Activated T-helper 1 cell treated with anti-CD3 and anti-CD28 coated beads, Interleukin-12 subunit alpha, Interleukin-12 subunit beta, Interleukin-2, Interleukin-4 antibody, amounts not matched to agents 30 ng/mL and 10 ng/mL and 1 ng/mL, durations not matched to agents 14 hours and 24 hours and 36 hours (primary cell): ENCODE measurements at places on chromosomes 5 and 9. TPM values are rescaled to one million over a fixed set of nuclear protein-coding genes. Genes with fewer than 3 reads are reported as not detected.

DNA sequence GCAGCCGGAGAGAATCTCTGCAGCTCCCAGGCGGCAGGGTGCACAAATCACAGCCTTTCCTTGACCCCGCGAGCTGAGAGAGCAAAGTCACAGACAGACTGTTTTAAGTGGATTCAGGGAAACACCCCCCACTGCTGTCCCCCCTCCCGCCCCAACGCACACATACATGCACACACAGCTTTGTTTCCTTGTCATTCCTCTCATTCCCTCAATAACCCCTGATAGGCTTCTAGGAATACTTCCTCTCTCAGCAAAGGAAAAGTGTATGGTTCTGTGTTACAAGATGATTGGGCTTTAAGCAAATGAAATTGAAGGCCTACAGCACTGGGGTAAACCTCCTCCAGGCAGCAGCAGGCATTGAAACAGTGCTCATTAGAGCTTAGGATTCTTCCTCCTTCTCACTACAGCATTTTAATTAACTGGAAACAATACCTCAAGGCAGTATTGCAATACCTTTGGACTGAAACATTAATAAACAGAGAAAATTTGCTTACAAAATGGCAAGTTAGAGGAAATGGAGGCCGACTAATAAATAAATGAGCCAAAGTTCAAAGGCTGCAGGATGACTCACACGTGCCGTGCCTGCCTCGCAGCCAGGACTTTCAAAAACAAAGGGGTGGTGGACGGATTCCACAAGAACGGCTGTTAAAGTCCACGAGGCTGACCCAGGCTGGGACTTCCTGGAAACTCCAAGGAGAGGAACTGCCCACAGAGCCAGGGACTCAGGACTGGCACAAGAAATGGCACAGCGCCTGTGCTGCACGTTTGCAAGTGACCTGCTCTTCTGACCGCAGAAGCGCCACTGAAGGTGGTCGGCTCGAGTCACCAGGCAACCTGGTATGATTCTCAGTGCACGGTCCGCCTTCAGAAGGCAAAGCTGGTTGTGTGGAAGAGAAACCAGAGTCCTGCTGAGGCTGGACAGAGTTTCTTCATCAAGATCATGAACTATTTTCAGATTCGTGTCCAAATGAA lies 236.2 kb downstream of the SYK start:
- DNase-seq: no peak
- H3K27me3 ChIP-seq: peaks cover 2% of the 10 kb centered on the region
- H3K4me3 ChIP-seq: peak overlapping the region; percentile 35
- peaks cover 64% of the 10 kb centered on the region for H3K4me1 ChIP-seq
- H3K27ac ChIP-seq: peak overlapping the region; percentile 70

DNA sequence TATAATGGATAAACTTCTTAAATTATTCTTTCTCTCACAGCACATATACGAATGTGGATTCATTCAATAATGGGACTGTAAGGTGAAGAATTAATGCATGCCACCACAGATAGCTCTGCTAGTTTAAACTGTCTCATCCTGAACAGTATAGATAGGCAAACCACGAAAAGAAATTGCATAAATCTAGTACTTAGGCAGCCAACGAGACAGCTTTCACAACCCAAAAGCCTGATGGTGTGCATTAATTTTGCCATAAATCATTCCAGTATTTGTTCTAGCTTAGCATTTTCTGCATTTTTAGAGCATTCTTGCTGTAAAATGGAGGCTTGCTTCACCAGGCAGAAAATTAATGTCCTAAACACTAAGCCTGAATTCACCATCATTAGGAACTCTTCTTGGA lies 834.2 kb upstream of the DMAC1 start:
- H3K36me3 ChIP-seq: no peaks in the 10 kb centered on the region
- DNase-seq: no peak
- H3K4me3 ChIP-seq: no peak overlapping the region
- no peak overlapping the region for H3K27ac ChIP-seq
- H3K4me1 ChIP-seq: no peaks in the 10 kb centered on the region
- no peaks in the 10 kb centered on the region for H3K27me3 ChIP-seq

GRCh38 chr9:29066141-29066640 lies 1492.9 kb upstream of the C9orf72 start:
- no peak overlapping the region for H3K27ac ChIP-seq
- H3K4me1 ChIP-seq: no peaks in the 10 kb centered on the region
- no peak for DNase-seq
- H3K36me3 ChIP-seq: no peaks in the 10 kb centered on the region

The ENC1 gene
- total RNA-seq: 2.7 and 3.2 TPM in 2 replicates

GRCh38 chr9:120715389-120715924 lies 1.2 kb upstream of the MEGF9 start:
- no peak overlapping the region for H3K27ac ChIP-seq
- peaks cover 36% of the 10 kb centered on the region for H3K4me1 ChIP-seq
- H3K4me3 ChIP-seq: peak overlapping the region; percentile 84
- no peak for DNase-seq
- H3K27me3 ChIP-seq: no peaks in the 10 kb centered on the region
- H3K36me3 ChIP-seq: no peaks in the 10 kb centered on the region

DNA sequence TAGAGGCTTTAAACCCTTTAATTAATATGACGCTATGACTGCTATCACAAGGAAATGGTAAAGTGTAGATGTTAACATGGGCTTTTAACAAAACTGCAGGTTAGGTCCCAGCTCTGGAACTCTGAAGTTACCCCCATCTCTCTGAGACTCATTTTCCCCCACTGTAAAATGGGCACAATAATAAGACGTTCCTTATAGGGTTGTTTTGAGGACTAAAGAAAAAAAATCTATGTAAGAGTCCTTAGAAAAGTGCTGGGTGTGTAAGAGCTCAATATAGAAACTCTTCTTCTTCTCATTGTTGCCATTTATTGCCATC lies 45.8 kb upstream of the STK32A start:
- H3K36me3 ChIP-seq: no peaks in the 10 kb centered on the region
- H3K4me3 ChIP-seq: no peak overlapping the region
- DNase-seq: no peak
- H3K27ac ChIP-seq: no peak overlapping the region

- no peak for DNase-seq
- no peak overlapping the region for H3K27ac ChIP-seq
- peaks cover 2% of the 10 kb centered on the region for H3K27me3 ChIP-seq
- H3K4me1 ChIP-seq: no peaks in the 10 kb centered on the region
- no peak overlapping the region for H3K4me3 ChIP-seq
Measured at GRCh38 chr9:81372628-81373191, 316.6 kb downstream of the TLE1 start.

The CHD1 gene
- 83.0 and 83.3 TPM in 2 replicates for total RNA-seq

DNA sequence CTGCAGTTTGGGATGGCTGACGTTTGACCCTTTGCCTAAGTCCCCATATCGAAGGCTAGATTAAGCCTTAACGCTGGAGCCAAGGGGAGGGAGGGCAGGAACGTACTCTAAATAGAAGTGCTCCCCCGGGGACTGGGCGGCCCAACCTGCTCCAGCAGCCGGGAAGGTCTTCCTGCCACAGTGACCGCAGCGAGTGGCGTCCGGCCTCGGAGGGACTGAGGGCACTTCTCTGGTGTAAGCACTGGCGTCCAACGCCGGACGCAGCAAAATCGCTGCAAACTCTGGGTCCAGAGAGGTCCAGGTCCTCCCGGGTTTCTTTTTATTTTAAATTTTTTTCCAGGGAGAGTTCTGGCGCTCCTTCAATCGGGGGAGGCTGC lies 505 bp upstream of the ACER2 start:
- peak overlapping the region; percentile 97 for H3K4me3 ChIP-seq
- peaks cover 10% of the 10 kb centered on the region for H3K27me3 ChIP-seq
- no peak overlapping the region for H3K27ac ChIP-seq

The HEXB gene
- total RNA-seq: 62.7 and 71.4 TPM in 2 replicates

- peaks cover 11% of the 10 kb centered on the region for H3K36me3 ChIP-seq
- peak overlapping the region; percentile 54 for H3K4me3 ChIP-seq
- H3K4me1 ChIP-seq: peaks cover 36% of the 10 kb centered on the region
- DNase-seq: no peak
Measured at GRCh38 chr5:135030956-135031812, 2.8 kb downstream of the PITX1 start.

- H3K27ac ChIP-seq: no peak overlapping the region
- no peaks in the 10 kb centered on the region for H3K36me3 ChIP-seq
- no peak for DNase-seq
- no peaks in the 10 kb centered on the region for H3K27me3 ChIP-seq
- H3K4me3 ChIP-seq: no peak overlapping the region
Measured at GRCh38 chr5:126253406-126253805, 169.8 kb upstream of the GRAMD2B start.

The PAEP gene
- not detected in 2 replicates for total RNA-seq

The LHX3 gene
- total RNA-seq: not detected in 2 replicates

DNA sequence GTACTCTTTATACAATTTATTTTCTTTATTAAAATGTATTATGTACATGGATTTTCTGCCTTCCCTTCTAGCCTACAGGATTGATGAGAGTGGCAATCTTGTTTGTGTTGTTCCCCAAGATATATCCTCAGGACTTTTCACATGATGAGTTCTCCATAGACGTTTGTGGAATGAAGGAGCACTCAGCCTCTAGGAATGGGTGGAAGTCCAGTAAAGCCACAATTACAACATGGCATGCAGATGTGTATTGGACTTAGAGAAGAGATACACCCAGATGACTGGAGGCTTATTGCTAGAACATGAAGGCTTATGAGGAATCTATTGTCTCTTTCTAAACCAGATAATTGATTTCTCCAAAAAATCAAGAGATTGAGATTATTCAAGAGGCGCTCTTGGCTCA lies 8.2 kb upstream of the DOCK2 start:
- H3K4me3 ChIP-seq: no peak overlapping the region
- DNase-seq: no peak
- no peak overlapping the region for H3K27ac ChIP-seq
- peaks cover 13% of the 10 kb centered on the region for H3K4me1 ChIP-seq
- no peaks in the 10 kb centered on the region for H3K36me3 ChIP-seq
- peaks cover 18% of the 10 kb centered on the region for H3K27me3 ChIP-seq

The DNAI1 gene
- total RNA-seq: not detected in 2 replicates

GRCh38 chr9:34259315-34259714 lies 69.8 kb downstream of the KIF24 start:
- no peak overlapping the region for H3K4me3 ChIP-seq
- H3K27me3 ChIP-seq: no peaks in the 10 kb centered on the region
- H3K4me1 ChIP-seq: peaks cover 24% of the 10 kb centered on the region
- H3K27ac ChIP-seq: no peak overlapping the region

DNA sequence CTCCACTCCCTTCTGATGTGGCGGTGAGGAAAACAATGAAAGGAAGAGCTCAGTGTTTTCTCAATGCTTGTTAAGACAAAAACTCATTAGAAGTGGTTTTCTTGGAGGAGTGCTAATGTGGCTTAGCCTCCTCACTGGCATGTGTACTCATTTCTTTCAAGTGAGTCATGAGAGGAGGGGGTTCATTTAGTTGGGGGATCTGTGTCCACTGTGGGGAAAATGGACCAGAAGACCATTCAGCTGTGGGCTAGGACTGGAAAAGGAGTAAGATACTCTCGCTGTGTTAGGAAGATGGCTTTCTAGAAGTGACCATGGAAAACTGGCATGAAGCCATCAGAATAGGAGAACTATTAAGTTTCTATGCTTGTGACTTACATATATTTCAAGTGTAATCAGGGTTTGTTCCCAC lies 23.5 kb downstream of the KLF9 start:
- no peak overlapping the region for H3K4me3 ChIP-seq
- H3K27me3 ChIP-seq: no peaks in the 10 kb centered on the region
- H3K27ac ChIP-seq: no peak overlapping the region
- peaks cover 41% of the 10 kb centered on the region for H3K4me1 ChIP-seq

The LCN2 gene
- total RNA-seq: not detected in 2 replicates

DNA sequence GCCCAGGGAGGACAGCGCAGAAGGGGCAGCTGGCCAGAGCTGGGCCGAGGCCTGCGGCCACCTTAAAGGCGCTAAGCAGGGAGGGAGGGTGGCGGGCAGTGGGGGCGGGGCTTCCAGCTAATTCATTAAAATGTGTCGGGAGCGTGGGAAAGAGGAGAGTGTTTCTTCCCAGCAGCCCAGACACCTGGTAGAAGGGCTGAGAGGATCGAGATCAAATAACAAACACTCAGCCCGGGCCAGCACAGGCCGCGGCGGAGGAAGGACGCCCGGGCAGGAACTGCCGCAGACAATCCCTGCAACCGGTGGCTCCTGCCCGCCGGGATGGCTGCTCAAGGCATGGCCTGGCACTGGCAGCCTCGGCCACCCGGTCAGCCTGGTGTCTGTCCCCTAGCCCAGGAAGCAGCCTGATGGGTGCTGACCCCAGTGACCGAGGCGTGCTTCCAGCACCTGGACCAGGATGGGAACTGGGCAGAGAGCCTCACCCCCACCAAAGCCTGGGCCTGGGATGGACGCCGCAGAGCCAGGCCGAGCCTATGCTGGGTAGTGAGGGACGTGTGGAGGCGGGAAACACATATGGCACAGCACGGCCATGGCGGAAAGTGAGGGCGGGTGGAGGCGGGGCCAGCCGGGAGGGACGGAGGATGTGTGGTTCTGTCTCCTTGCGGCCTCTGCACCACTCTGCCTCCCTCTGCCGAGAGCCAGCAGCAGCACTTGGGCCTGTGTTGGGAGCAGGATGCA lies 3.2 kb upstream of the NRARP start:
- peaks cover 6% of the 10 kb centered on the region for H3K27me3 ChIP-seq
- no peaks in the 10 kb centered on the region for H3K36me3 ChIP-seq
- H3K4me3 ChIP-seq: peak overlapping the region; percentile 39

DNA sequence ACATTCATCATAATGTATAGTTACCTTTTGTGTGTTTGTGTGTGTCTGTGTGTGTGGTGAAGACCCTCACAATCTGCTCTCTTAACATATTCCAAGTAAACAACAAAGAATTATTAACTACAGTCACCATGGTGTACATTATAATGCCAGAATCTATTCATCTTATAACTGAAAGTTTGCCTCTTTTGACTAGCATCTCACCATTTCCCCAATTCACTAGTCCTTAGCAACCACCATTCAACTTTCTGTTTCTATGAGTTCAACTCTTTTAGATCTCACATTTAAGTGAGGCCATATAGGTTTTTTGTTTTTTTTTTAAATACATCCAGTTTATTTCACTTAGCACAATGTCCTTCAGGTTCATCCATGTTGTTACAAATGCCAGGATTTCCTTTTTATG lies 83.6 kb downstream of the SMC2 start:
- no peak for DNase-seq
- H3K27ac ChIP-seq: no peak overlapping the region
- no peak overlapping the region for H3K4me3 ChIP-seq
- H3K27me3 ChIP-seq: peaks cover 2% of the 10 kb centered on the region
- no peaks in the 10 kb centered on the region for H3K4me1 ChIP-seq
- no peaks in the 10 kb centered on the region for H3K36me3 ChIP-seq

- no peak overlapping the region for H3K27ac ChIP-seq
- H3K36me3 ChIP-seq: no peaks in the 10 kb centered on the region
- H3K27me3 ChIP-seq: no peaks in the 10 kb centered on the region
Measured at GRCh38 chr9:107154766-107155165, 128.3 kb upstream of the RAD23B start.

DNA sequence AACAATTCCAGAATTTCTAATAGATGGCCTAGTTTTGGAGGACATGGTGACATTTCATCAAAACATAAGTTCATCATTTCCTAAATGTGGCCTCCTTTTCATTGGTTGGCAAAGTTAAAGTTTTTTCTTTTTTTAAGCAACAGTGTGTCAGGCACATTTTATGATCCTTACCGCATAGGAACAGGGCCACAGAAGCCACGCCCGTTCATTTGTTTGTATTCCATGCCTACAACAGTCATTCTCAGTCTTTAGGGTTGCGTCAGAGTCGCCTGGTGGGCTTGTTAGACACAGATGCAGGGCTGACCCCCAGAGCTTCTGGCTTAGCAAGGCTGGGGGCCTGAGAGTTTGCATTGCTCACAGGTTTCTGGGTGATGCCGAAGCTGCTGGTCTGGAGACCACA lies 130.2 kb downstream of the HSD17B3 start:
- no peaks in the 10 kb centered on the region for H3K36me3 ChIP-seq
- H3K27me3 ChIP-seq: peaks cover 22% of the 10 kb centered on the region
- DNase-seq: no peak
- no peak overlapping the region for H3K27ac ChIP-seq

The PDE6A gene
- not detected in 2 replicates for total RNA-seq
